Testis (tissue), 5 donors: ENCODE measurements at places on chromosomes 13 and 19. TPM values are rescaled to one million over a fixed set of nuclear protein-coding genes. Genes with fewer than 3 reads are reported as not detected.

GRCh38 chr13:39784347-39784746 is 128.9 kb downstream of the COG6 start:
- no peak overlapping the region for H3K4me3 ChIP-seq
- no peak overlapping the region for H3K27ac ChIP-seq
- no peak for DNase-seq
- H3K4me1 ChIP-seq: peaks cover 7% of the 10 kb centered on the region
- no peaks in the 10 kb centered on the region for H3K36me3 ChIP-seq

DNA sequence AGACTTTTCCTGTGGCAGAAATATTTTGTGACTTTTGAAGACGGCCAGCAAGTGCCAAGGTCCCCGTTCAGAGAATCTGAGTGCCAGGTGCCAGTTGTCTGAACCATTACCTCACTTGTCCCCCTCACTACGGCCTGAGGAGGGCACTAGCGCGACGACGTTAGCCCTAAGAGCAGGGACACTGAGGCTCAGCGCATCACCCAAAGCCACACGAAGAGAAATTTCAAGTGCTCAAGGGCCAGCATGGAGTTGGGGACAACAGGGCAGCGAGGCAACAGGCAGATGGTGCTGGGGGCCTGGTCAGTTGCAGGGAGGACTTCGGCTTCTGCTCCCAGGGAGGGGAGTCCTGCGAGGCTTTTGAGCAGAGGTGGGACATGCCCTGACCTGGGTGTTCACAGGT is 9.5 kb upstream of the TYK2 start:
- no peaks in the 10 kb centered on the region for H3K4me1 ChIP-seq
- H3K27ac ChIP-seq: no peak overlapping the region
- H3K36me3 ChIP-seq: no peaks in the 10 kb centered on the region

DNA sequence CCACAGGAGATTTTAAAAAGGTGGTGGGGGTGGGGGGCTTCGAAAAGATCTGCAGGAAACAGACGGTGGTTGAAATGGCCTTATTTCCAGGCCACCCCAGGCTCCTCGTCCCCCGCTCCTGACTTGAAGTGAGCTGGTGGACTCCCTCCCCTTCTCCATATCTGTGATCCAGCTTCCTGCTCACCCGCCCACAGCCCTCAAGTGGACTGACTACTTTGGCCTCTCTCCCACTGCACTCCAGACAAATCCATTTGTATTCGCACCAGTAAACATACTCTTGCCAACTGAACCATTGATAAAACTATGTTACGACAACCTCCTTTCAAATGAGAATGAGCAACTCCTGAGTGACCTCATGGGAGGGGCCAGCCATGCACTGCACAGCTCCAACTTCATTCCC is 259.5 kb downstream of the COL4A1 start:
- no peaks in the 10 kb centered on the region for H3K4me1 ChIP-seq
- no peak overlapping the region for H3K4me3 ChIP-seq
- H3K27me3 ChIP-seq: no peaks in the 10 kb centered on the region
- H3K27ac ChIP-seq: no peak overlapping the region

DNA sequence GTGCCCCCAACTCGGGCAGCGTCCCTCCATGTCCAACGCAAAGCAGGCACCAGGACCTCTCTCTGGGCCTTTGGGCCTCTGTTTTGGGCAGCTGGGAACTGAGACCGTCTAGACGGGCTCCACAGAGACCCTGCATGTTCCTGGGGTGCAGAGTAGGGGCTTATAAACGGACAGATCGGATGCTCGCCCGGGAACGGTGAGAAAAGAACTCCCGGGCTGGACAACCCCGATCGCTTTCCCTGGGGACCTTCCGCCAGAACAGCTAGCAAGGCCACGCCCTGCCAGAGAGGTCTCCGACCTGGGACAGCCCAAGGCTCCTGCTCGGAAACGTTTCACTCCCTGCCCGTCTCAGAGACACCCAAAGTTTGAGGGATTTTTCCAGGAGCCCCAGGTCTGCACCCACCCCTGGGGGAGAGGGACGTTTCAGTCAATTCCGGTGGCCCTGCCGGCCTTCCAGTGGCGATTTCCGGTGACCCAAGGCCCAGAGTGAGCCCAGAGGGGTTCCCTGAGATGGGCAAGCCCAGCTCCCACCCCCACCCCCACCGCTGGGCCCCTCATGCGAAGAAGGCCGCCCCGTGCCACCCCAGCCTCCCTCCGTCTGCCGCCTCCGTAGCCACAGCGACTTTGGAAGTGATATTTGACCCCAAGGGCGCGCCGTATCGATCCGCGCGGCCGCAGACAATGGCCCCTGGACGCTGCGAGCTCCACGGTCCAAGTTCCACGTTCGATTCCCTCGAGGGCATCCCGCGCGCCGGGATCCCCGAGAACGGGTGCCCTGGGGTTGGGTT is 1.7 kb downstream of the NR2F6 start:
- peak overlapping the region; percentile 82 for H3K27ac ChIP-seq
- no peaks in the 10 kb centered on the region for H3K36me3 ChIP-seq
- H3K4me1 ChIP-seq: peaks cover 45% of the 10 kb centered on the region
- no peaks in the 10 kb centered on the region for H3K27me3 ChIP-seq
- DNase-seq: peak; percentile 75

PAK4 gene
- 88.3 TPM for total RNA-seq

RNF17 gene
- 52.8 TPM for total RNA-seq

MTMR6 gene
- total RNA-seq: 23.2 TPM
